Stimulated activated CD4-positive, alpha-beta T cell treated with anti-CD3 and anti-CD28 coated beads, TNF-alpha, amount 100 ng/mL, for 4 hours (primary cell): ENCODE measurements at places on chromosomes 11 and 22.

GRCh38 chr11:123073343-123074057 is 11.6 kb upstream of the HSPA8 start:
- DNase-seq: no peak

GRCh38 chr11:110096496-110096895 is 3.3 kb downstream of the ZC3H12C start:
- DNase-seq: no peak

- DNase-seq: no peak
Observed at GRCh38 chr11:69692422-69692821, 11.4 kb downstream of the FGF19 start.

GRCh38 chr22:45208993-45209838 is 31.5 kb downstream of the KIAA0930 start:
- no peak for DNase-seq

- no peak for DNase-seq
Observed at GRCh38 chr11:47572715-47573255, 6.0 kb downstream of the KBTBD4 start.
